ENCODE measurements at places on chromosomes 5 and 9.

- no peak for DNase-seq
These were observed 147.9 kb downstream of the PIP5K1B start for GRCh38 chr9:68852941-68853340.

GRCh38 chr5:171335616-171336015 is 26.6 kb downstream of the TLX3 start:
- no peak for DNase-seq

GRCh38 chr5:159805021-159805420 is 111.3 kb upstream of the ADRA1B start:
- DNase-seq: peak; percentile 64

GRCh38 chr5:42718591-42718990 is 38.0 kb upstream of the CCDC152 start:
- no peak for DNase-seq

All from SIG-M5 (cell line).